Breast epithelium (tissue), 4 donors: ENCODE measurements at places on chromosomes 13 and 19. TPM values are rescaled to one million over a fixed set of nuclear protein-coding genes. Genes with fewer than 3 reads are reported as not detected.

The CATSPERD gene
- not detected for total RNA-seq

The CGB5 gene
- not detected for total RNA-seq

The ZNF177 gene
- total RNA-seq: 8.3 TPM

The SBK3 gene
- not detected for total RNA-seq

The CEACAM16 gene
- not detected for total RNA-seq

The GRIK5 gene
- 1.6 TPM for total RNA-seq

The FGF22 gene
- not detected for total RNA-seq

The ZNF610 gene
- 7.0 TPM for total RNA-seq

The FSD1 gene
- total RNA-seq: not detected

The DMKN gene
- total RNA-seq: 135 TPM

The TIMM13 gene
- total RNA-seq: 28.1 TPM

The ZNF132 gene
- total RNA-seq: 13.3 TPM

- H3K4me3 ChIP-seq: no peak overlapping the region
- DNase-seq: no peak
- no peaks in the 10 kb centered on the region for H3K27me3 ChIP-seq
- no peaks in the 10 kb centered on the region for H3K4me1 ChIP-seq
Measured at GRCh38 chr13:109389456-109389855, 396.9 kb downstream of the IRS2 start.

DNA sequence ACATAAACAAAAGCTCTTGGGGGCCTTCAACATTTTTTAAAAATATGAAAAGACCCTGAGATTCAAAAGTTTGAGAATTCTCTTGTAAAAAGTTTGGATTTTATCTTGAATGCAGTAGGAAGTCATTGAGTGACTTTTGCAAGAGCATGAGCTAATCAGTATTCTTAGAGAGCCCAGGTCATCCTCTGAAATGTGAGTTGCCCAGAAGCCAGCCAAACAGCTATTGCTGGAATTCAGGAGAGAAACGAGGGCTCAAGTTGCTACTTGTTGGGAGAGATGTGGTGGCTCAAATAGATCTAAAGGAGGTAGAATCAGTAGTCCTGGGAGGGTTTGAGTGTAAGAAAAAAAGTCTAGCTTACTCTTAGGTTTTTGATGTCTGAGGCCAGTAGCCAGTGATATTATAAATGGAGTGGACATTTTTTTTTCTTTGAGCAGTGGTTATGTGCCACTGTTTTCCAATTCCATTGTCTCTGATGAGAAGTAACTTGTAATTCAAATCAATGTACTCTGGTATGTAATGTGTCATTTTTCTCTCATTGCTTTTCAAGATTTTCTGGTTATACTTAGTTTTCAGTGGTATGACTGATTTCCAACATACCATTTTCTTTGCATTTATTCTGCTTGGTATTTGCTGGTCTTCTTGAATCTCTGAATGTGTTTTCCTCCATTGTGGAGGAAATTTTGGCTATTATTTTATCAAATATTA, 30.7 kb downstream of the LMO7 start:
- H3K27ac ChIP-seq: no peak overlapping the region
- H3K27me3 ChIP-seq: no peaks in the 10 kb centered on the region
- no peaks in the 10 kb centered on the region for H3K4me1 ChIP-seq
- H3K4me3 ChIP-seq: no peak overlapping the region
- H3K36me3 ChIP-seq: no peaks in the 10 kb centered on the region

GRCh38 chr13:84563611-84564010, 681.3 kb upstream of the SLITRK1 start:
- no peak overlapping the region for H3K4me3 ChIP-seq
- H3K36me3 ChIP-seq: no peaks in the 10 kb centered on the region
- no peaks in the 10 kb centered on the region for H3K4me1 ChIP-seq
- H3K27ac ChIP-seq: no peak overlapping the region
- no peak for DNase-seq

DNA sequence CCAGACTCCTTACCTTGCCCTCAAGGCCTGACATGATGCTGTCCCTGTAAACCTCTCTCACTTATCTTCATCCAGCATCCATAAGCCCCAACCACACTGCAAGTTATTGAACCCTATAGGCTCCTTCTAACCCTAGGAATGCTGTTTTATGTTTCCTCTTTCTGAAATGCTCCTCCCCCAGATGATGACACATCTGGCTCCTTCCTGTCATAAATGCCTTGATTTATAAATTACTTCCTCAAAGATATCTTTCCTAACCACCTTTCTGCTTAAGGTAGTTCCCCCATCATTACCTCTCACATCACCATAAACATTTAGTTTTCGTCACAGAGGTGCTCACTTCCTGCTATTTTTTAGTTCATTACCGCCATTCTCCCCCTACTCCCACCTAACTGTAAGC, 12.3 kb downstream of the RUBCNL start:
- DNase-seq: no peak
- no peaks in the 10 kb centered on the region for H3K36me3 ChIP-seq
- H3K4me3 ChIP-seq: no peak overlapping the region
- no peaks in the 10 kb centered on the region for H3K27me3 ChIP-seq

DNA sequence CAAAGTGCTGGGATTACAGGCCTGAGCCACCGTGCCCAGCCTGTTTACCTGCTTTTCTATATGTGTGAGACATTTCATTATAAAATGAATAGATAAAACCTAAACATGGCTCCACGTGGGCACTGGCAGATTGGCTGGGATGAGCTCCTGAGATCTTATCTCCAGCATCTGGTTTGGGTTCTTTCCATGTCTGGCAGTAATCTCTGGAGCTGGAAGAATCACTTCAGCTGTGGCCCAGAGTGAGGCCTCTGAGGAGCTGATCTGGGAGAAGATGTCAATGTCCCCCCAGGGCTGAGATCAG, 5.5 kb upstream of the SULT2A1 start:
- no peak for DNase-seq

DNA sequence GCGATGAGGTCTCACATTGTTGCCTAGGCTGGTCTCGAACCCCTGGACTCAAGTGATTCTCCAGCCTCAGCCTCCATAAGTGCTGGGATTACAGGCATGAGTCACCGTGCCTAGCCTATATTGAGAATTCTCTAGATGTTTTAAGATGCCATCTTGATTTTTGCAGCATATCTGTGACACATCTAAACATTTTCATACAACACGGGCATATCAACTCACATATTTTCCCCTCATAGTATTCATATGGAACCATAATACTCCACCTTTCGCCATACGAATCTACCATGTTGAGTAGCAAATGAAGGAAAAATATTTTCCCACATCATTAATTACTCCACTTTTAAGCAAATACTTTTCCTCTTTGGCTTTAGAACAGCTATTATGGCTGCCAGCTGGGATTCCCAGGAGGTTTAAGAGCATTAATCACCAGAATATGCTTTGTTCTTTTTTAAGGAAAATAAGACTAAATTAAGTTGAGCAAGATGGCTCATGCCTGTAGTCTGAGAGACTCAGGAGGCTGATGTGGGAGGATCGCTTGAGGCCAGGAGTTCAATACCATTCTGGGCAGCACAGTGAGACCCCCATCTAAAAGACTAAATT, 56.9 kb upstream of the GTF2F2 start:
- no peak overlapping the region for H3K27ac ChIP-seq
- H3K4me3 ChIP-seq: no peak overlapping the region
- no peaks in the 10 kb centered on the region for H3K27me3 ChIP-seq
- no peaks in the 10 kb centered on the region for H3K36me3 ChIP-seq
- no peak for DNase-seq

DNA sequence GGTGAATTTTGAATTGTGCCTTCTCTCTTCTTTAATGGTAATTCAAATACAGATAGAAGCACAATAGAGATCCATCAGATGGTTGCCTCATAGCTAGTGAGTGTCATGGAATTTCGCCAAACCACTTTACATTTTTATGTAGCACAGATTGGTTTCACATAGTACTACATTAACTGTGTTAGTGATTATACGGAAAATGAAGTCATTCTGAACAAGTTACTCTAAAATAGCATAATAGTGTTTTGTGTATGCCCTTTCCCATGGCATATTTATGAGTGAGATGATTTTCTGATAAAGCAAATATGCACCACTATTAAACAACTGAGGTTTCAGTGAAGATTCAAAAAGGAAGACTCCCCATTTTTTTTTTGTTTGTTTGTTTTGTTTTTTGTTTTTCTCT, 1623.5 kb downstream of the PCDH9 start:
- no peaks in the 10 kb centered on the region for H3K36me3 ChIP-seq
- H3K4me3 ChIP-seq: no peak overlapping the region
- no peak overlapping the region for H3K27ac ChIP-seq
- H3K4me1 ChIP-seq: no peaks in the 10 kb centered on the region
- H3K27me3 ChIP-seq: no peaks in the 10 kb centered on the region

DNA sequence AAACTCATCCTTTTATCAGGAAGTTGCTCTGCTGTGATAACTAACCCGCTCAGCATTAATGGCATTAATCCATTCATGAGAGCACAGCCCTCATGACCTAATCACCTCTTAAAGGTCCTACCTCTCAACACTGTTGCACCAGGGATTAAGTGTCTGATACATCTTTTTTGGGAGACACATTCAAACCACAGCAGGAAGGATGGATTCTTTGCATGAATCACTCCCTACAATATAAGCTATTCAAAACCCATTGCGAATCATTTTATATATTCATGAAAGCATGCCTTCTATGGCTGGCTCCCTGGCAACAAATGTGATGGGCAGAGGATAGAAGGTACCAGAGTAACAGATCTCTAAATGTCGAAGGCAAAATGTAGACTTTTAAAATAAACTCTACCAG, 27.6 kb downstream of the ARL11 start:
- no peak overlapping the region for H3K4me3 ChIP-seq
- no peaks in the 10 kb centered on the region for H3K36me3 ChIP-seq
- no peaks in the 10 kb centered on the region for H3K4me1 ChIP-seq
- DNase-seq: no peak
- no peaks in the 10 kb centered on the region for H3K27me3 ChIP-seq

DNA sequence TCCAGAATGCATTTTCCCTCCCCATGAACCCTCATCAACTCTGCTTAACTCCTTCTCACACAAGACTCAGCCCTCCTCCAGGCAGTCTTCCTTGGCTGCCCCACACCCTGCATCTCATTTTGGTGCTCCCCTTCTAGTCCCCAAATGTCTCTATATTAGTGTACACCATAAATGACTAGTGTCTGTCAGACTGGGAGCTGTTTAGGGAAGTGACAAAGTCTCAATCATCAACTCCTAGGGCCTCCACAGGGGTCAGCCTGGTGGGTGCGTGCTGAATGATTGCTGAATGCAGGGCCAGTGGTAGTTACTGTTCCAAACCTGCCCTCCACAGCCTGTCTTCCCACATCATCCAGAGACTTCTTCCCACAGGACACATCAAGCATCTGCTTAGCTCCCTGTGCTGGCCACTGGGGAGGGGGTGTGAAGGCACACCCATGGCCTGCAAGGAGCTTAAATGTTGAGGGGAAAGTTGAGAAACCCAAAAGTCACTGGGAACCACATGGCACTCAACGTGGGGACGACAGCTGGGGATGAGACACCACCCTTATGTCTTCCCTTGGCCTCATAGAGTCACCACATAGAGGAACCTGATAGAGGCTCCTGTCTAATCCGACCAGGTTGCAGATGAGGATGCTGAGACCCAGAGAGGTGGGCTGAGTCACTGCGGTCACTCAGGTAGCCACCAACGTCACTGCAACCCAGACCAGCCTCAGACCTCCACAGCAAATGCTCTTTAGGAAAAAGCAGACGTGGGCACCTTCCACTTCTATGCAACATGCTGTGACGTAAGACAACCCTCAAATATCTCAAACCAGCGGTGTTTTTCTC, 79.3 kb upstream of the TM9SF2 start:
- DNase-seq: no peak
- H3K4me3 ChIP-seq: no peak overlapping the region
- no peaks in the 10 kb centered on the region for H3K4me1 ChIP-seq
- no peak overlapping the region for H3K27ac ChIP-seq

GRCh38 chr13:74695021-74695800, 561.0 kb upstream of the KLF12 start:
- H3K4me3 ChIP-seq: no peak overlapping the region
- DNase-seq: no peak
- no peak overlapping the region for H3K27ac ChIP-seq
- H3K27me3 ChIP-seq: no peaks in the 10 kb centered on the region
- no peaks in the 10 kb centered on the region for H3K36me3 ChIP-seq
- no peaks in the 10 kb centered on the region for H3K4me1 ChIP-seq

- no peak overlapping the region for H3K4me3 ChIP-seq
- no peaks in the 10 kb centered on the region for H3K4me1 ChIP-seq
- no peak for DNase-seq
- H3K27ac ChIP-seq: no peak overlapping the region
Measured at GRCh38 chr13:107370015-107370785, 802.3 kb upstream of the ARGLU1 start.

DNA sequence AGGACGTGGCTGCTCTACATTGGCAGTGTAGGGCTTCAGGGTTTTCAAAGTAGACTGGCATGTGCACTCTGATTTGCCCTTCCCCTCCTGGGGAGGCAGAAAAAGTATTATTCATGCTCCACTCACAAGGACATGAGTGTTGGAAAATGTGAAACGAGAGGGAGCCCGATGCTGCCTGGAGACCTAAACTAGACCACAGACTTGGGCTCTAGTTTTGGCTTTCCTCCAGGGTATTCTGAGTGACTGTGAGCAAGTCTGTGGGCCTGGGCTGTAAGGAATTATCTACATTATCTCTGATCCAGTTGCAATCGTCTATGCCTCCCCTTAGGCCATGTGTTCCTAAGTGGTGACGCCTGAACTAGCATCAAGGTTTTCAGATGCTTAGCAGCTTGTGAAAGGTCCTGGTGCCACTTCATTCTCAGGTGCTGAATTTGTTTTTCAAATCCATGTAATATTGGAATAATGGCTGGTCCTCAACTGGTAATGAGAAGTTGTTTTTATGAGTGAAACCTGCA, 55.0 kb downstream of the MRPL57 start:
- no peaks in the 10 kb centered on the region for H3K36me3 ChIP-seq
- H3K27ac ChIP-seq: no peak overlapping the region
- DNase-seq: no peak

GRCh38 chr13:113982296-113982661, 8.4 kb upstream of the C13orf46 start:
- H3K27ac ChIP-seq: no peak overlapping the region
- H3K36me3 ChIP-seq: no peaks in the 10 kb centered on the region
- H3K27me3 ChIP-seq: no peaks in the 10 kb centered on the region
- DNase-seq: peak; percentile 43
- H3K4me3 ChIP-seq: no peak overlapping the region

DNA sequence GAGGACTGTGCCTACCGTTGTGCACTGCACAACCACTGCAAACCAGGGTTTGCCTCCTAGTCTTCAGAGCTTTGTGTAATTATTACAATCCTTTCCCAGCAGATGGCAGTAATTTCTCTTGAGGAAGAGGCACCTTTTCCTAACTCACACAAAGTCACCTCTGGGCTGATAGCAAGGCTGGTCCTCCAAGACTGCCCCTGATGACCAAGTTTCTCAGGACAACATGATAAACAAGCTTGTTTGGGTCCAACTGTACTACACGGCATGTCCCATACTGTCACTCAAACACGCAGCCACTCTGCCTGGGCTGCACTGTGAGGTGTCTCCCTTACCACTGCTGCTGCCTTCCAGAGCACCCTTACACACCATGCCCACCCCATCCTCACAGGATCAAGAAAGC, 39.3 kb downstream of the RFXAP start:
- DNase-seq: no peak
- H3K4me3 ChIP-seq: no peak overlapping the region
- no peaks in the 10 kb centered on the region for H3K4me1 ChIP-seq
- no peak overlapping the region for H3K27ac ChIP-seq
- H3K27me3 ChIP-seq: no peaks in the 10 kb centered on the region
- no peaks in the 10 kb centered on the region for H3K36me3 ChIP-seq
